ENCODE measurements at places on chromosomes 16 and 17.

GRCh38 chr17:76820039-76820438 is 48.2 kb upstream of the MGAT5B start:
- DNase-seq = no peak

- no peak for DNase-seq
Measured at GRCh38 chr16:28297308-28297707, 5.0 kb downstream of the SBK1 start.

GRCh38 chr16:59971264-59971663 is 1237.1 kb upstream of the GOT2 start:
- DNase-seq = no peak

GRCh38 chr17:5135726-5136579 is 20.1 kb downstream of the USP6 start:
- no peak for DNase-seq

GRCh38 chr17:66373944-66374817 is 71.8 kb downstream of the PRKCA start:
- DNase-seq = peak; percentile 56

DNA sequence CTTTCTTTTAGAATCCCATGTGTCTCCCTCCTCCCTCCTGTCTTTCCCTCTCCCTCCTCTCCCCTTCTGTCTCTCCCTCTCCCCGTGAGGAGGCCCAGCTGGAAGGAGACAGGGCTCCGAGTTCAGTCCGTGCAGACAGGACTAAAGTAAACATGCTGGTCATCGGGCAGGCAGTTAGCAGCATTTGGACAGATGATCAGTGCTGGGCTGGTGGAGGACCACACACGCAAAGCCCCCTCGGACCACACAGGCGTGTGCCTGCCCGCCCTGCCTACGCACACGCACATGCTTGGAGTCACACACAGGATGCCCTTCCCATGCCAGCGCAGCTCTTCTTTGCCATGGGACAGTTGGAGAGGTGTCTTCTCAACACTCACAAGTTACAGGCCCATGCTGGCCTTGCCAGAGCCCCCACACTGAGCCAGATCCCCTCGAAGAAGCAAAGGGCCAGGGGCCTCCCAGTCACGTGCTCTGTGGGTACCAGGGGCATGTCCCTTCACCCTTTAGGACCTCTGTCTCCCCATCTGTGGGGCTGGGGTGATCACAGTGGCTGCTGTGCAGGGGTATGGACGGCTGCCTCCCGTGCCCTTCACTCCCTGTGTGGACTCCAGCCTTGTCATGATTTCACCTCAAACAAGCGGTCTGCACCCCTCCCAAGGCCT is 215.7 kb upstream of the FOXF1 start:
- DNase-seq = no peak

- DNase-seq = no peak
Measured at GRCh38 chr17:65101371-65101770, 35.8 kb upstream of the RGS9 start.

DNA sequence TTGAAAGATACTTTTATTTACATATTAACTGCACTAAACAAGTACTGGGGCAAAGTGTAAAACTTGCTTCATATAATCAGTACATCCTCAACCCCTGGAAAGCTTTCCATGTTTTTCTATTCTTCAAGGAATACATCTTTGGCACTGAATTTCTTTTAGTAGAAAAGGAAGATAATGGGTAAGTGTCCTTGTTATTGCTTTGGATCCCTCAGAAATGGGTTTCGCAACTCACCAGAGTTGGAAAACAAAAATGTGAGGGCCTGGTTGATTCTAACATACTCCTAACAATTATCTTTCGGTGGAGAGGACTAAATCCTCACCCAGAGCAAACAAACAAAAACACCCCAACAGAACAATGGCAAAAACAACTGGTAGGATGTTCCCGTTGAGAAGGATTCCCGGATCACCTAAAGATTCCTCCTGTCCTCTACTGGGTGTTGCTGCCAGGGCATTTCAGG is 120.4 kb downstream of the PARN start:
- no peak for DNase-seq

- DNase-seq = no peak
Measured at GRCh38 chr17:53896047-53896446, 73.3 kb downstream of the KIF2B start.

DNA sequence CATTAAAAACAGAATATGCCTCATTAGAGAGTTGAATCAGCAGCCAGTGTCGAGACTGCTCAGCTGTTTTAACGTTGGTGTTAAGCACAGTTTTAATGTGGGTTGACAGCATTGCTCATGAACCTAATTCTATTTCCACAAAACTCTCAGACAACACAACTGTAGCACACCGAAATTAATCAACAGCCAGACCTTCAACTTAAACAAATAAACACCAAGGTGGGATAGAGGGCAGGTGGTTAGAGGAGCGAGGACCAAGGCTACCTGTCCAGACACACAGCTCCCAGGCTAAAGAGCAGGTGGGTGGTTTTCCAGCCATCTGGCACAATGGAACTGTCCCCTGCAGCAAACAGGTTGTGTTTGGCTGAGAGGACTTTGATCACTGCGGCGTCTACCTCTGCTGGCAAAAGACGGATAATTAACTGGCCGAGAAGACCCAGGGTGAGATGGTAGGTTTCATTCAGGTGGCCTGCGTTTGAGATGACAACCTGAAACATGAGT is 69.6 kb upstream of the ATP2A3 start:
- no peak for DNase-seq

GRCh38 chr17:68710976-68711375 is 109.8 kb upstream of the FAM20A start:
- no peak for DNase-seq

- DNase-seq = no peak
Measured at GRCh38 chr17:48240122-48240521, 132.6 kb downstream of the SNX11 start.

- DNase-seq = no peak
Measured at GRCh38 chr17:47967607-47968252, 3.2 kb upstream of the CDK5RAP3 start.

DNA sequence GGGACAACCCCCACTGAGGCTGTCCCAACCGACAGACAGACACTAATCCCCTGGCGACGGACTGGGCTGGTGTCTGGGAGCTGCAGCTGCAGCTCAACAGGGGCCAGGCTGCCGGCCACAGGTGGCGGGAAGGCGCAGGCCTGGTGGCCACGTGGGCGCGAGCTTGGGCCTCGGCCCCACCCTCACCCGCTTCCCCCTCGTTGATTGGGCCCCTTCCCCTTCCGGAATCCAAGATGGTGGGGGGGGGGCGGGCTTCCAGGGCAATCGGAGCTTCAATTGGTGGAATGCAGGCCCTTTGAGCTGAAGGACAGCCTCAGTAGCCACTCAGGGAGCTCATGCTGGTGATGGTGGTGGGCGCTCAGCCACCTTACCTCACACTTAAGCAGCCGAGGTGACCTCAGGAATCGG is 8.7 kb upstream of the TBX4 start:
- DNase-seq = no peak

DNA sequence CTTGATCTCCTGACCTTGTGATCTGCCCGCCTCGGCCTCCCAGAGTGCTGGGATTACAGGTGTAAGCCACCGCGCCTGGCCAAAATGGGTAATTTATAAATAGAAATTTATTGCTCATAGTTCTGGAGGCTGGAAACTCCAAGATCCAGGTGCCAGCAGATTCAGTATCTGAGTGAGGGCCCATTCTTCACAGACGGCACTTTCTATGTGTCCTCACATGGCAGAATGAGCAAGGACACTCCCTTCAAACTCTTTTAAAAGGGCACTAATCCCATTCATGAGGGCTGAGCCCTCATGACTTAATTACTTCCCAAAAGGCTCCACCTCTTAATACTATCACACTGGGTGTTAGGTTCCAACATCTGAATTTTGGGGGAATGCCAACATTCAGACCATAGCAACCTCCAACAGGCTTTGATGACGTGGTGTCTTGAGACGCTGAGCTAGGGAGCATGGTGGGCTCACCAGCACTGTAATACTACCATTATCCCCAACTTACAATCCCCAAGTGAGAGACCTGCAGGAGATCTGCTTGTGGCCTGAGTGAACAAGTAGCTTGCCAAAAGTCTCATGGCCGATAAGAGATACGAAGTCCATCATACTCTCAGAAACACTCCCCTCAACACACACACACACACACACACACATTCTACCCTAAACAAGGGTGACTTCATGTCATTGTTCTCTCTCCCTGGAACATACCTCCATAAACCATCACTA is 8.5 kb downstream of the CMTM4 start:
- DNase-seq = no peak

DNA sequence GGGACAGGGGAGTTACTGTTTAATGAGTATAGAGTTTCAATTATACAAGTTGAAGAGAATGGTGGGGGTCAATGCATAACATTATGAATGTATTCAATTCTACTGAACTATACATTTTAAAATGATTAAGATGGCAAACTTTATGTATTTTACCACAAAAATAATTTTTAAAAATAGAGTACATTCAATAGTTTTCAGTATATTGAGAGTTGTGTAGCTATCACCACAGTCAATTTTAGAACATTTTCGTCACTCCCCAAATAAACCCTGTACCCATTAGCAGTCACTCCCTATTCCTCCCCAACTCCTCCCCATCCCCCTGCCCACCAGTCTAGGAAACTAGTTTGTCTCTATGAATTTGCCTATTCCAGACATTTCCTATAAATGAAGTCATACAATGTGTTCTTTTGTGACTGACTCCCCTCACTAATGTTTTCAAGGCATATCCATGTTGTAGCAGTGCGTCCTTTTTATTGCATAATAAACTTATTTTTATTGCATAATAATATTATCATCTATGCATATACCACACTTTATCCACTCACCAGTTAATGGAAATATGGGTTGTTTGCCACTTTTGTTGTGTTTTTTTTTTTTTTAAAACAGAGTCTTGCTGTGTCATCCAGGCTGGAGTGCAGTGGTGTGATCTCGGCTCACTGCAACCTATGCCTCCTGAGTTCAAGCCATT is 52.5 kb upstream of the ERN1 start:
- no peak for DNase-seq

- DNase-seq = no peak
Measured at GRCh38 chr16:88375996-88376834, 6.5 kb upstream of the ZNF469 start.

DNA sequence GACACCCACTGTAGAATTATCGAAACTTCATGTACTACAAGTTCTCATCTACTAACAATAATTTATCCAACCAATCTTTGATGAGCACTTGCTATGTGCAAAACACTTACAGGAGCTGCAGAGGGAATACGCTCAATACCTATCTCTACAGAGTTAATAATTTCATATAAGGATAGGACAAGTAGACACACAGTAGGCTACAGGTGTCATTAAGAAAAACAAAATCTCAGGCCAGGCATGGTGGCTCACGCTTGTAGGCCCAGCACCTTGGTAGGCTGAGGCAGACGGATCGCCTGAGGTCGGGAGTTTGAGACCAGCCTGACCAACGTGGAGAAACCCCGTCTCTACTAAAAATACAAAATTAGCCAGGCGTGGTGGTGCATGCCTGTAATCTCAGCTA is 91.3 kb upstream of the PLEKHM1 start:
- DNase-seq = no peak

DNA sequence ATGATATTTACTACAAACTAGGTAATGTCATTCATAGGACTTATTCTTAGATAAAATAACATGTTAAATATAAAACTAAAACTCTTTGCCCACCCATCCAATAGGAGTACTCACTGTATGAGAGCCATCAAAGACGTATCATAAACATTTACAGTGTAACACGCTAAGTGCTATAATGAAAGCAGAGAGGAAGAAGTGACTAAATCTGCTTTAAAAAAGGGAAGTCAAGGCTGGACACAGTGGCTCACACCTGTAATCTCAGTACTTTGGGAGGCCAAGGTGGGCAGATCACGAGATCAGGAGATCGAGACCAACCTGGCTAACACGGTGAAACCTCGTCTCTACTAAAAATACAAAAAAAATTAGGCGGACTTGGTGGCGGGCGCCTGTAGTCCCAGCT is 32.4 kb downstream of the SPAG9 start:
- DNase-seq = no peak

GRCh38 chr16:9602189-9602588 is 510.7 kb downstream of the HAPSTR1 start:
- DNase-seq = no peak

- DNase-seq = no peak
Measured at GRCh38 chr16:444027-444426, 18.6 kb downstream of the RAB11FIP3 start.

GRCh38 chr17:67867591-67867990 is 42.3 kb downstream of the BPTF start:
- DNase-seq = no peak

- no peak for DNase-seq
Measured at GRCh38 chr17:7047566-7047965, 3.7 kb upstream of the SLC16A11 start.

- DNase-seq = no peak
Measured at GRCh38 chr16:4322121-4323052, 6.5 kb downstream of the GLIS2 start.

GRCh38 chr16:12906271-12906670 is 4.9 kb downstream of the SHISA9 start:
- DNase-seq = no peak

- DNase-seq = no peak
Measured at GRCh38 chr17:19760746-19761145, 12.6 kb upstream of the ALDH3A1 start.

DNA sequence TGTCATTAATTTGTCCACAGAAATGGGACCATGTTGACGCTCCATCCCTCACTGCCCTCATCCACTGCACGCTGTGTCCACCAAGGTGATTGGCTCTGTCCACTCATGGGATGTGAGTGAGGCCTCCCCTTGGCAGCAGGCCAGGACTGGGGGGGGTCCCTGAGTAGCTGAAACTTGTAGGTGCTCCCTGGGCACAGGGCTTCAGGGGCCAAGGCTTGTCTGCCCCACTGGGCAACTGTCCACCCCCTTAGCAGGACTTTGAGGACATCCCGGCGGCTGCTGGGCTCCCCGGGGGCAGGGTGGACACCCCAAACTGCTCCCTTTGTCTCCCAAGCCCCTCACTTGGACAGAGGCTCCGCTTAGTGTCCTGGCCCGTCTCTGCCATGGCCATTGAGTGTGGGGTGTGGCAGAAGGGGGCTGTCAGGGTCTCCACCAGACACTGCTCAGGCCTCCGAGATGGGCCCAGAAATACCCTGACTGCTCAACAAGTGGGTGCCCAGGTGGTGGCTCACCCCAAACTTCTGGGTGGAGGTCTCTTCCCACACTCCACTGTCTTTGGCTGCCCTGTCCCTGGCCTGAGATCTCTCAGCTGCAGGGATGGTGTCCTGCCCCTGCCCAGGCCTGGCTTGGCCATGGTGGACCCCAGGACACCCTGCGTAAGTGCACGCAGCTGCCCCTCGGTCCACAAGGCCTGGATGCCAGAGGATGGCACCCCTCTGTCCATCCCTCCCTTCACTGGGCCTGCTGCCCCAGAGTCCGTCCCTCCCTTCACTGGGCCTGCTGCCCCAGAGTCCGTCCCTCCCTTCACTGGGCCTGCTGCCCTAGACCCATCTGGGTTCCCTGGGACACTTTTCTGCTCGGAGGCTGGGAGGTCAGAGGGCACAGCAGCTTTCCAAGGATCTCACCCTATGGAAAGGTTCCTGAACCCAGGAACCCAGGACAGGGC is 2.9 kb upstream of the RAB40C start:
- DNase-seq = no peak

Measured in activated CD8-positive, alpha-beta memory T cell treated with anti-CD3 and anti-CD28 coated beads for 1 hour (primary cell).